Astrocyte (in vitro differentiated cells and primary cell): ENCODE measurements at places on chromosomes 4 and X.

GRCh38 chrX:111861605-111862004 is 14.4 kb upstream of the TRPC5OS start:
- DNase-seq: no peak

GRCh38 chrX:103533511-103534216 is 14.4 kb upstream of the RAB40A start:
- DNase-seq: peak; percentile 22

GRCh38 chr4:72467633-72468032 is 101.4 kb downstream of the ADAMTS3 start:
- DNase-seq: no peak

DNA sequence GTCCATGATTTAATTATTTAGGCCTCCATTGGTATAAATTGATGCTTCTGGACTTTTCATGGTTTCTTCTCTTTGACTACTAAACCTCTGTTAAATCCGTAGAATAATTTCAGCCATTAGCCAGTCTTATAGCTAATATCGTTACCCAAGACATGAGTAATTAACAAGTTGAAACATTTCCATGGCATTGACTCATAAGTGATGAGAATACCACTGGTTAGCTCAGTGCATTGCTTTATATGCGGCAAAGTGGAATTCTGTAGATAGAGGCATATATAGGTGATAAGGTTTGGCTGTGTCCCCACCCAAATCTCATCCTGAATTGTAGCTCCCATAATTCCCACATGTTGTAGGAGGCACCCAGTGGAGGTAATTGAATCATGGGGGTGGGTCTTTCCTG is 80.6 kb downstream of the VCX2 start:
- no peak for DNase-seq

DNA sequence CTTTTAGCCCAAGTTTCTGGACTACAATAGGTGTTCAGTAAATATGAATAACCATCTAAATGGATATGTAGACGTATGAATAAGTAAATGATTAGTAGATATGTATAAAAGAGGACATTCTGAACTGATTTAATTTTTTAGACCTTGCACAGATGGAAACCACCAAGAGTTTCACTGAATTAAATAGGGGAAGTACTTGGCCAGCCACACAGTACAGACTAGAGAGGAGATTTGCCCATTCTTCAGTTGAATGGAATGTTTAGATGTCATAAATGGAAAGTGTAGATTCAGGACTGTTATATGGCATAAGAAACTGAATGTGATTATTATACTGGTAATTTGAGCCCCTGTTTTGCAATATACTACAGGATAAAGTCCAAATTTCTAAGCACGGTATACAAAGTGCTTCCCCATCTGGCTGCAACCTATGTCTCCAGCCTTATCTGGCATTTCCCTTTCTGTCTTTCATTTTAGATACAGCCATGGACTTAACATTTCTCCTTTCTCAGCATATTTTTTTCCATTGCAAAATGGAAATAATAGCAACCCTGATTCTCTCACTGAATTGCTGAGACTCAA is 137.8 kb upstream of the HS3ST1 start:
- DNase-seq: no peak

DNA sequence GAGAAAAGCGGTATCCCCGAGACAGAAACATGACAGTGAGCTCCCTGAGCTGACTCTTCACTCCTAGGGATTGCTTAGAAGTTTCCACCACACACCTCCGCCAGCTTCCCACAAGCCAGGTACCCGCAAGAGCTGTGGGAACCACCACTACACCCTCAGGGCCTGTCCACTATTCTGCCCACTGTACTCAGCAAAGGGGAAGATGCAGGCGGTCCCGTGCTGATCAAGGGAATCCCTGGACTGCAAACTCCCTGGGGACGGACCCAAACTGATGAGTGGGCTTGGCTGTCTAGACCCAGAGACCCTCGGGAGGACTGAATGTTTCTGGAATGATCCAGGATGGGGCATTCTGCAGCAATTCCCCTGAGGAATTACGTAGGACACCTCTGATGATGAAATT is 30.2 kb downstream of the REELD1 start:
- no peak for DNase-seq

DNA sequence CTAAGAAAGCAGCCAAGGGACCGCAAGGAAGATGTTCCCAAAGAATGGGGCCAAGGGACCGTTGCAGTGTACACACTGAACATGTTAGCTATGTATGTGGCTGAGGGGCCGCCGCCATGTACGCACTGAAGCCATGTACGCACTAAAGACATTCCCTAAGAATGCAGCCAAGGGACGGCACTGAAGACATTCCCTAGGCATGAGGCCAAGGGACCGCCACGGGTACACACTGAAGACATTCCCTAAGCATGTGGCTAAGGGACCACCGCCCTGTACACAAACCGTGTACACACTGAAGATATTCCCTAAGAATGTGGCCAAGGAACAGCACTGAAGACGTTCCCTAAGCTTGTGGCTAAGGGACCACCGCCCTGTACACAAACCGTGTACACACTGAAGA is 54.0 kb downstream of the DHRSX start:
- DNase-seq: no peak
